ENCODE measurements at places on chromosomes 7 and 10.

DNA sequence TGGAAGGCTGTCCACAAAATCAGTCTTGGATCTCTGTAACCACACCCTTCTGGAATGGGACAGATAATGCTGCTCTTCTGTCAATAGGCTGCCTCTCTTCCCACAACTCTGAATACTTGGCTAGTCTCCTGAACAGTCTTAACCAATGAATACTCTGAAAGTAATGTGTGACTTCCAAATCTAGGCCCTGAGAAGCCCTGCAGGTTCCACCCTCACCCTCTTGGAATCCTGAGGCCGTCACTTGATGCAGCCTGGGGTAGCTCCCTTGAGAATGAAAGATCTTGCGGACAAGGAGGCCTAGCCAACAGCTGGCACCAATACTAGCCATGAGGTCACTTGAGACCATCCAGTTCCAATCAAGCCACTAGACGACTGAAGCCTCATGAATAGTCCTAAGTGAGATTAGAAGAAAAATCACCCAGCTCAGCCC, 109.2 kb downstream of the ARHGAP12 start:
- peak; percentile 83 for DNase-seq

DNA sequence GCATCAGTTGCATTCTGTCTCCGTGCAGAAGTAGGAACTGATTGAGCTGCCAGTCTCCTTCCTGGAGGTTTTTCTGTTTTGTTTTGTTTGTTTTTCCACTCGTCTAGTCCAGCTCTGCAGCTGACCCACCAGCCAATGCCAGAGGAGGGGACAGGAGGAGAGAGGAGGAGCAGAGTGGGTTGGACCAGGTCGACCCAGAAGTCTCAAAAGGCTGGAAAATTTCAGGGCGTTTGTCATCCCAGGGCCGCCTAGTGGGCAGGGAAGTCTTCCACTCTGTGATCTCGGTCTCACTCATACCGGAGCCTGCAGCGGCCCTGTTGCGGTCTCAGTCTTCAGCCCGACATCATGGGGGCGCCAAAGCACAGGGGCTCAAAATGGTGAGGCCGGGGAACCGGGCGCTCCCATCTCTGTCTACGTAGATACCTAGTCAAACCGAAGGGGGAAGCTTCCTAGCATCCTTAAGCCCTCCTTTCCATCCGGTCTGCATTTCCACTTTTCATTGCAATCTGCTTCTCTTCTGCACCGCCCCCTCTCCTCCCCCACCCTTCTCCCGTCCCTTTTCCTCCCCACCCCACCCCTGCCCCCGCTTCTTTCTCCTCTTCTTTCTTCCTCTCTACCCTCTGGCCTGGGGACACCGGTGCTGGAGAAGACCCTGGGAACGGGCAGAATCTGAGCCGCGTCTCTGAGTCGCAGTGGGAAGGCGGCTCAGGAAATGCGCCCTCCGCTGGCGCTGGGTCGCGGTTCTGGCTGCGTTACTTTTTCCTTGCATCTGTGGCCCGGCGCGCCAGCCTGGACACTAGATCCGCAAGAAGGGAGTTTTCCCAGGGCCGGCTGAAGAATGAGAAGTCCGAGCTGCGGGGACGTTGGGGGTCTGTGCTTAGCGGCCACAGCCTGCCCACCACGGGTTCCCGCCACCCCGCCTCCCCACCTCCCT, 16.2 kb upstream of the PAX2 start:
- peak; percentile 51 for DNase-seq

DNA sequence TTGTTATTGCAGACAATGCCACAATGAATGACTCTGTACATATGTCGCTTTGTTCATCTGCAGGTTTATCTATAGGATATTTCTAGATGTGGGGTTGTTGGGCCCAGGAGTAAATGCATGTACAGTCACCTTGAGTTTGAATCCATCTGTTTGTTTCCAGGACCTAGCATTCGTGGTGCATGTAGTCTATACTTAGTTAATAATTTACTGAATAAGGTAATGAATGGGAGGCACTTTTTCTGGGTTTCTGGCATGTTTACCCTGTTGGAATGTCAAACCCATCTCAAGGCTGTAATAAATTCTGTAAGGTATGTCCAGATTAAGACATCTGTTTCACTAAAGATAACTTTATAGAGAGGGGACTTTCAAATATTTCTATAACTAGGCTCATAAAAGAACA, 23.5 kb downstream of the HECTD2 start:
- DNase-seq: no peak

- no peak for DNase-seq
Measured at GRCh38 chr7:39631736-39632308, 8.4 kb downstream of the RALA start.

DNA sequence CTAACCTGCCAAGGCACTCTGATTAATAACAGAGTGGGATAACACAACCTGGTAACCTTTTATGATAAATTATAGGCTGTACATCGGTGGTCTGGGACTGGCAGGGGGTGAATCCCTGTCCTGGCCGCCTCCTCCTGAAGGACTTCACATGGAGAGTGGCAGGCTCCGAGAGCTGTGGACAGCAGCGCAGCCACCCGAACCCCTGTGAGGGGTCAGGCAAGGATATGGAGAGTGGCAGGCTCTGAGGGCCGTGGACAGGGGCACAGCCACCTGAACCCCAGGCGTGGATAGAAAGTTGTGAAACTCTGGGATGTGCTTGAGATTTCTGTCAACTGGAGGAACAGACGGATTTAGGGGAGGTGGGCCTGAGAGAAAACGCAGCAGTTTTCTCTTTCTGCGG, 107.0 kb upstream of the MGMT start:
- no peak for DNase-seq

GRCh38 chr7:23377134-23377533, 78.0 kb downstream of the MALSU1 start:
- DNase-seq: peak; percentile 31

- peak; percentile 52 for DNase-seq
Measured at GRCh38 chr7:158811461-158811860, 17.8 kb downstream of the ESYT2 start.

DNA sequence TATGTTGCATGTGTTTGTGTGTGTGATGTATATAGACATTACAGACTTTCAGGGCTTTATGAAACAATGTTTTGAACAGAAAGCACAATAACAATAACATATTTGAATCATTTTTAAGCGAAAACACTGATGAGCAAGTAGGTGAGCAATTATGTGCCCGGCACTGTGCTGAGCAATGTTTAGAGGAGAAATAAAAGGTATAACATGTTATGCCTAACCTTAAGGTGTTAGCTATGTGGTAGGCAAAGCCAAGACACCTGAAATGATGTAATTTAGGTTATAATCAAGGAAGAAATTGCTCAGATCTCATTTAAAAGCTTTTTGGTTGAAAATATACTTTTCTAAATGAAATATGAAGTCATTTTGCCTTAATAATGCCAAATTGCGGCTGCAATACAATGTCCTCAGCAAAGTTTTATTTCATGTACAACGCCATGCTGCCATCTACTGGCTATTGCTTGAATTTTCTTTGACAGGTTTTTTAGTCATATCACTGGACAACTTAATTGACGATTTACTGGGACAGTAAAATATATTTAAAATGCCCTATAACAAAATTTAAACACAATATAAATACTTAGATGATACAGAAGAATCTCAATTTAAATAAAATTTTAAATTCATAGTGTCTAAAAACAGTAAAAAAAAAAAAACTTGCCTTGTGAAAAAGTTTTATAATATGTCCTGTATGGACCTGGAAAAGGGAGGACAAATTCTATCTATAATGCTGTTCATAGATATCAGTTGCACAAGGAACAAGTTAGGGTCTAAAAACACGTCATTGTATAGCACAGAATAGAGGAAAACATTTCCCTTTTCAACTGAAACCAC, 131.1 kb upstream of the CDK1 start:
- peak; percentile 64 for DNase-seq

GRCh38 chr10:75165684-75166622, 44.6 kb upstream of the VDAC2 start:
- DNase-seq: peak; percentile 44

GRCh38 chr10:73910764-73911552, at the start of gene PLAU:
TSS of gene PLAU (plus strand) at chr10:73911132. CDS start at chr10:73911556, 424 bp downstream.
- DNase-seq: peak; percentile 59

DNA sequence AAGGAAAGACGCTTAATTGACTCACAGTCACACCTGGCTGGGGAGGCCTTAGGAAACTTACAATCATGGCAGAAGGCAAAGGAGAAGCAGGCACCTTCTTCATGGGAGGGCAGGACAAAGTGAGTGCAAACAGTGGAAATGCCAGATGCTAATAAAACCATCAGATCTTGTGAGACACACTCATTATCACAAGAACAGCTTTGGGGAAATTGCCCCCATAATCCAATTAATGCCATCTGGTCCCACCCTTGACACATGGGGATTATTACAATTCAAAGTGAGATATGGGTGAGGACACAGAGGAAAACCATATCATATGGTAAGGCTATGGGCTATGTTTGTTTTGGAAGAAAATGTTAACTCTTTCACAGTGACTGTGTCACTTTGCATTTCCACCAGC, 1272.5 kb upstream of the CELF2 start:
- DNase-seq: no peak

DNA sequence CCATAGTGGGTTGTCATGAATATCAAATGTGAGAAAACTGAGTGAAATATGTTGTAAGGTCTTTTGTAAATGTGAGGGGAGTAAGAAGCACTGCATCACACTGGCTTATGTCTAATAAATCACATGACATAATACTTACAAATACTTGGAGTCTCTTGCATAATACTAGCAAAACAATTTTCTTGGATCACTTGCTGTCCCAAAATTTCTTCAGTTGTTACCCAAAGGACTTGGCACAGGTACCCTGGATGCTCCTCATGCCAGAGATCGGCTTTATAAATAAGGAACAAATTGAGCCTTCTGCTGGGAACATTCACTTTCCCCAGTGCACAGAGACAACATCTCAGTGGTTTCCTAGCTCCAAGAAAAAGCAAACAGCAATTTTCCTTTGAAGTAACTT, 5.0 kb upstream of the LRIT2 start:
- DNase-seq: no peak

GRCh38 chr7:33880787-33881186, 24.6 kb upstream of the BMPER start:
- peak; percentile 61 for DNase-seq

GRCh38 chr10:127618797-127619196, 69.7 kb downstream of the NPS start:
- no peak for DNase-seq

DNA sequence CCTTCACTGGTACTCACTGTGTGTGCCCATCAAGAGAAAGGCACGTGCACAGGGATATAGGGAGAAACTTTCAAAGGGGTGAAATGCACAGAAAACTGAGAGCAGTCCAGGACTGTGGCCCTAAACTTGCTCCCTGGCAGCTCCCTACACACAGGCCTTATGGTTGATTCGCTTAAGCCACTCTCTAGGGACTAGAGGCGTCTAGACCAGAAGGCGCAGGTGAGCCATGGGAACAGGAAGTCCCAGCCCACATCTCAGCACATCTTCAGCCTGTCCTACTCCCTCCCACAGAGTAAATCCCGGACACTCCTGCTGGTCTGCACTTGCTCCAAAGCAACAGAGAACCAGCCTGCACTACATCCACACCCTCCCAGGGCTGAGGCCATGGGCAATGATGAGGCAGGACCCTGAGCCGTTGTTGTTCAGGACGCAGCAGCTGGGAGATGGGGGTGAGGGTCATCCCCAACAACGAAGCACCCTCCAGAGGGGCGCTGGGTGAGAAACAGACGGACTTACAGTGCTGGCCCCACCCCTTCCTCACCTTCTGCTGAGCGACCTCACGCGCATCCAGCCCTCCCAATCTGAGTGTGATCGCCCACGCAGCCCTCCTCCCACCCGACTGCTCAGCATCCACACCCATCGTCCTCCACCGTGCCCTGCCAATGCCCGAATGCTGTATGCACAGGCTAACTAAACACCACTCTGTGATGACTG, 109.3 kb downstream of the TNS3 start:
- no peak for DNase-seq

DNA sequence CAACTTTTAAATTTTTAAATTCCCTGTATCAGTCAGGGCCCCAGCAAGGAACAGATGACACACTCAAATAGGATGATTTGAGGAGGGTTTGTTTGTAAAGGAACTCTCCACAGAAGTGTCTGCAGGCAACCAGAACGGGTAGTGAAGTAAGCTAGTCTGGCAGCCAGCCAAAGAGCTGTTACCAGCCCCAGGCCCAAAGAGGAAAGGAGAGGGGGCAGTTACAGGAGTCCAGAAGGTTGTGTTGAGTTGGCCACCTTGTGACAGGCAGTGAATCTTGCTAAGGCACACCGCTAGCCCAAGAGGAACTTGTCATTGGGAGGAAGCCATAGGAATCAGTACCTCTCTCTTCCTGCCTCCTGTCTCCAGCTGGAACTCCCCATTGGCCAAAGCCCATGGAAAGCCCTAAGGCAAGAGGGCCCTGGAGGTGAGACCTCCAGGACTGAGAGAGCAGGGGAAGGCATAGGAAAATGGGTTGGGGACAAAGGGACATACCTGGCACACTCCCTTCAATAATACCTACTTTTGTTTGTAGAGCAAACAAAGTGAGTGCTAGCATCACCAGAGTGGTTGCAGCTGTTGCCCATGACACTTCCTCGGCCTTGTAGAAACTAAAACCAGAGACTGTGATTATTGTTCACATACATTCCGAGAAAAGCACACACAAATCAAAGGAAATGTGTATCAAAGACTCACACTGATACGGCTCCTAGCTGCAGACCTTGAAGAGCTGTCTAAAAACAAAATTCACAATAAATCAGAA, 25.4 kb upstream of the GATAD1 start:
- DNase-seq: peak; percentile 6

DNA sequence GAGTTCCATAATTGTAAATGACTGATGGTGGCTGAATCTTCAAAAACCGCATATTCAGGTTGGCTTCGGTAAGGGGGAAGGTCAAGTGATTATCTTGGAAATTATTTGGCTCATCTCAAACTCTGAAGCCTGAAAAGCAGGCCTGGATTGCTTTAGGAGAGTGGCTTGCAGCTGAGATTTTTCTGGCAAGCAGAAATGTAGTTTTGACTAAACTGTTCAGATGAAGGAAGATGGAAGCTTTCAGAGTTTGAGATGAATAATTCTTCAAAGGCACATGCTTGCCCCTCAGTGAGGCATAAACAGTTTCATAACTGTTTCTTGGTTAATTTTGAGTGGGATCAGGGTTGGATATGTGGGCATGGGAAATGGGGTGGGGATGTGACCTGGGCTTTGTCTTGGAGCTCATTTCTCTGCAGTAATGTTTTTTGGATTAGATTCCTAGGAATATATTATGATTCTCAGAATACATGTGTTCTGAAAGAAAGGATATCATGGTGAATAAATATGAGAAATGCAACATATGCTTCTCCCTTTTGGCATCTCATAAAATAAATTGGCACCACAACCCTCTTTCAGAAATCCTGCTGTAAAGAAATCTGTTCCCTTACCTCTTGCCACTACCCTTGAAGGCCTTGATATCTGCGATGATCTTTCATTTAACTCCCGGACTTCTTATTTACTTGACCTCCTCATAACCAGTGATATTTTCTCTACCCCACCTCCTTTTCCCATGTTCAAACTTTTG, 469.2 kb downstream of the ADRA2A start:
- no peak for DNase-seq

- no peak for DNase-seq
Measured at GRCh38 chr10:3139216-3139910, 33.2 kb downstream of the PITRM1 start.

DNA sequence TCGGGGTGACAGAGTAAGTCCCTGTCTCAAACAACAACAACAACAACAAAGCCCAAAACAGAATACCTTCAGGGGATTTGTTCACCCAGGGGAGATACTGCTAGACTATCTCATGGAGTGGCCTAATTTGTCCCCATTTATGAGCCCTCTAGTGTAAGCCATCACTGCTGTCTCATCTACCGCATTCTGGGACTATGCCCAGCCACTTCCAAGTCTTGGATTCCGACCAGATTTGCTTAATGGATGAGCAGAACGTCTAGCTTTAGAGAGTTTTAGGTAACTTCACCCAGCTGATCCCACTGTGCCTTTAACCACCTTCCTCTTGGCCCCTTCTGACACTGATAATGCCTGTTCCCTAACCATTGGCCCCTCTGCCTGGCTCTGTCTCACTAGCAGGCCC, 47.1 kb downstream of the PAPSS2 start:
- DNase-seq: peak; percentile 68

Data from EH (cell line).